ENCODE measurements at places on chromosomes 1 and 21.

GRCh38 chr1:232675898-232676297, 46.0 kb upstream of the SIPA1L2 start:
- no peak for DNase-seq

DNA sequence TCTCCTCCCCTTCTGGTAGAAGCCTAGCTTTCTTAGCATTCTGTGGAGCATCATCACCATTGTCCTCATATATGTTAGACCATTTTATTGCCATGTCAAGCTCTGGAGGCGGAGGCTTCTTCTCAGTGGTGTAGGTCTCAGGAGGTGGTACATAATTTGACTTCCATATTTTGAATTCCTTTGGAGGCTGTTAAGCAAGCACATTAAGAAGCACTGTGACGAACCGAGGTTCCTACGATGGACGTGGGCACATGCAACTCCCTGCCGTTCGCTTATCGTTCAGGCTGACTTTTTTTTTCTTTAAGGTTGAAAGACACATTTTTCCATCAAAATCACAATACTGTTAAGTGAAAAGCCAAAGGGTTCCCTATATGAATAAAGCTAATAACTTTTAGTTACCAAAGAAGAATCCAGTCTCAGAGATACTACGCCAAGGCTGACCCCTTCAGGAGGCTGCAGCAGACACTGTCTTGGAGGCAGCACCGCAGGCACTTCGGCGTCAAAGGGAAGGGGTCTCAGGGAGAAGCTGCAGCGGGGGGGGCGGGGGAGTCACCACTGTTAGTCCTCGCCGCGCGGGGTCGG, 835 bp downstream of the C1orf52 start:
- no peak for DNase-seq

DNA sequence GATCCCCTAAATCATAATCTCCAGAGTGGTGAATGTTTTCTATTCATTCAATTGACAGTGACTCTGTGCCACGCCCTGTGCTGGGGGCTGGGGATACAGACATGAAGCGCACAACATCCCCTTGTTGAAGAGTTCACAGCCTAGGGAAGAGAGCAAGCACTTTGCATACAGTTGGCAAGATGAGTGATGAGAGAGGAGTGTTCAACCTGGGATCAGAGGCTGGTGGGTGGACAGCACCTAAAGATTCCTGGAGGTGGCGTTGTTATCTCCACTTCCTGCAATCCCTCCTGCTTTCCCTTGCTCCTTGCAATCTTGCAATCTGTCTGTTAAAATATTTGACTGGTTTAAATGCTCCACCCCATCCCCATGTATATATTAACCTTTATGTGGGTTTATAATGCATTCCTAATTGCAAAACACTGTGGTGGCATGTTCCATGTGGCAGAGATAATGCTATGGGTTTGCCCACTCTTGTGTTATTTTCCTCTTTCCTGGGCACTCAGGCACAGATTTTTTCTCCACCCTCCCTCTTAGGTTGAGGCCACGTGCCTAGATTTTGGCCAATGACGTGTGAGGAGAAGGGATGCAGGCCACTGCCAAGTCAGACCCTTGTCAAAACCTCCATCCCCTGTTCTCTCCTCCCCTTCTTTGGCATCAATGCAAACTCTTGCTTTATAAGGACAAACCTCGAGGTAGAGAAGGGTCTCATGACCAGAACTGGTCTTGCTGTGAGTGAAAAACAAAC, 36.2 kb upstream of the GADD45A start:
- DNase-seq, result no peak

- DNase-seq, result no peak
These were observed 58.2 kb downstream of the ZNF644 start for GRCh38 chr1:90963651-90964050.

GRCh38 chr21:36125512-36126207, 9.2 kb upstream of the CBR3 start:
- DNase-seq, result peak; percentile 68

DNA sequence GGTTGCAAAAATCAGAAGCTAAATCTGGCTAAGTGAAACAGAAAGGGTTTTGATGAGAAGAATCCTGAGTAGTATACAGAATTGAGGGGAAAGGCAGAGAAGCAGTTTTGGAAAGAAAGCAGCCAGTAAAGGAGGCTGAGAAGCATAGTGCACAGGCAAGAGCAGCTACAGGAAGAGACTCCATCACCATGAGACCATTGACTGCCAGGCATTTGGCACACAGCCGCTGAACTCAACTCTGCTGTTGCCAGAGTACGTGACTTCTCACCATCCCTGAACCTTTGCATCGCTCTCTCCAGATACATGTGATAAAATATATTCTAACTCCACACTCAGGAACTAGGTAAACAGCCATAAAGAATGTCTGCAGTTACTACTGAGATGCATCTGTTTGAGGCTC, 128.3 kb upstream of the C1orf21 start:
- no peak for DNase-seq

GRCh38 chr1:211800925-211801607, 29.5 kb downstream of the LPGAT1 start:
- no peak for DNase-seq

- no peak for DNase-seq
These were observed 133.5 kb upstream of the WNT4 start for GRCh38 chr1:22276396-22276748.

- DNase-seq, result peak; percentile 39
These were observed 2.9 kb downstream of the TATDN3 start for GRCh38 chr1:212794561-212795014.

DNA sequence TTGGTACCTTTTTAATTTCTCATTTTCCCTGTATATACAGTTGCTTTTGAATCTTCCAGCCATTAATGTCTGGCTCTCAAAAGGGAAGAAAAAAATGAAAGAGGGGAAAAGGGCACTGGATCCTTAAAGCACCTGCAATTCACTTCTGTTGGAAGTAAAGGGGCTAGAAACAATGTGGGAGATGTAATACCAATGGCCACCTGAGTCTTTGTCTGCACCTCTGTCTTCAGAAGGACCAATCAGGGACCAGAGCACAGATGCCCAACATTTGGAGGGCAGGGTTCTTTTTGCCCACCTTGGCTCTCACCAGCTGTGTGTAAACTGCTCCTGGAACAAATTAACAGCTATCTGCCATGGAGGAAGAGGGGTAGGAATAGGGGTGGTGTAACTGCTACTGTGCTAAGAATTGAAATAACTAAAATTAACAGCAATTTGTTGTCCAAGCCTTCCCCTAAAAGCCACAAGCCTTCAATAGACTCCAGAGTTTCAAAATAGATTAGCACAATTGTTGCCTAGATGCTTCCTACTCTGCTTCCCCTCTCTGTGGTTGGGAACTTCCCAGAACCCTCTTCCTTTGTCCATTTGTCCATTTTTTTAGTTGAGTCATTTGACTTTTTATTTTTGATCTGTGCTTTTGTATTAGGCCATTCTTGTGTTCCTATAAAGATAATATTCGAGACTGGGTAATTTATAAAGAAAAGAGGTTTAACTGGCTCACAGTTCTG, 11.5 kb upstream of the LRRC8B start:
- DNase-seq, result no peak

- DNase-seq, result peak; percentile 0
These were observed 437.7 kb upstream of the OLFM3 start for GRCh38 chr1:102434421-102434820.

DNA sequence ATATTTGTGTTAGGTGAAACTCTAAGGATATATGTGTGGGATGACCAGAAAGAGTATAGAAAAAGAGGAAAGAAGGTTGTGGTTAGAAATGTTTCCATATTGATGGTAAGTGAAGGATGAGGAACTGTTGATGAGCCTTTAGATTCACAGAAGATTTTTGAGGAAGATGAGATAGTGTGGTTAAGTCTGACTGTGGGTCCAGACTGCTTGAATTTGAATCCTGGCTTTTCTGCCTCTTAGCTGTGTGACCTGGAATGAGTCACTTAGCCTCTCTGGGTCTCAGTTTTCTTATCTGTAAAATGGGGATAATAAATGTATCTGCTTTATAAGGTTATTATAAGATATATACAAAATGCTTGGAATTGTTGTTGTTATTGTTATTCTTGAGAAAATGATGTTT, 27.5 kb downstream of the RGL1 start:
- DNase-seq, result no peak

DNA sequence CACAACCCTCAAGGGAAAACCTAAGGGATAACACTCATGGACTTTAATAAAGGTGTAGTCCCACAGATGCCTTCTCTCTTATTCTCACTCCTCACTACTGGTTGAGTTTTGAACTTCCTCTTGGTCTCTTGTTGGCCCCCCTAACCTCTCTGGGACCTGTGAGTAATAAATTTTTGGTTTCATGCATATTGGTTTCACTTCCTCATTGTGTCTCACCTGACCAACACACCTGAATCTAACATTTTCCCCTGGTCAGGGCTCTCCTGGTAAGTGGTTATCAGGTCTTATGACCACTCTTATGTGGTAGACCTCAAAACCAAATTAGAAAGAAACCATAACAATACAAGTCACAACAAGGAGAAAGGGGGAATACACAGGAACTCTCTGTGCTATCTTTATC, 60.5 kb upstream of the PRMT6 start:
- no peak for DNase-seq

DNA sequence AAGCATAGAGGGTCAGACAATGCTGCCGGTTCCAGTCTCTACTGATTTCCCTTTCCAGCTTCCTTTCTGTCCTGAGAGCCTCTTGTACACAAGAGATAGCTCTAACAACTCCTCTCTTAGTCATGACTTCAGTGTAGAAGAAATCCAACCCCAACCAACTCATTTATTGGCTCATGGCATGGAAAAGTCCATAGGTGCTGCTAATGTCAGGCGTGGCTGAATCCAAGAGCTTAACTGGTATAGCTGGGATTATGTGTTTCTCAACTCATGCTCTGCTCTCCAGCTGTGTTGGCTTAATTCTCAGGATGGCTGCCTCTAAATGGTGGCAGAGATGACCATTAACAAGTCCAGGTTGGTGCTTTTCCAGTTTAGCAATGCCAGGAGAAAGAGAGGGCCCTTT, 12.4 kb upstream of the THRAP3 start:
- no peak for DNase-seq

DNA sequence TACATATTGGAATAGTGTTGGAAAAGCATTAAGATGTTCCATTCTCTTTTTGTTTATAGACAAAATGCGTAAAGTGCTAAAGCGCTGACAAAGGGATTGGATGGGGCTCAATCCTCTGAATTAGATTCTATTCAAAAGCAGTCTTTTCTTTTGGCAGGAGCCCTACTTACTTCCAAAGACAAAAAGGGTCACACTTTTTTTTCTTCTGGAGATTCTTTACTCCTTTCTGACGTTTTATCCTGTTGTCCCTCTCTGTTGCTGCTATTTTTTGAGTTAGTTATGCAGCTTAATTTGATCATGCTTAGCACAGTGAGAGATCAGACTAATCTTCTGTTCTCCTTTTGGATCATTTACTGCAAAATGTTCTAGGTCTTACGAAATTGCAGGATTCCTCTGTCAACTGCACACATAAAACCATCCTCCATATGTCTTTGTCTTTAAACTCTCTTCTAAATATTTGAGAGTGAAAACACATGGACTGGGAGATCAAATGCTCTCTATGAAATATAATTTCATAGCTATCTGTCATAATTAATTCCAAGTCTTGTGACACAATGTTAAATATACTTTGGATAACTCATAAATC, 656.4 kb upstream of the ADGRL2 start:
- no peak for DNase-seq

DNA sequence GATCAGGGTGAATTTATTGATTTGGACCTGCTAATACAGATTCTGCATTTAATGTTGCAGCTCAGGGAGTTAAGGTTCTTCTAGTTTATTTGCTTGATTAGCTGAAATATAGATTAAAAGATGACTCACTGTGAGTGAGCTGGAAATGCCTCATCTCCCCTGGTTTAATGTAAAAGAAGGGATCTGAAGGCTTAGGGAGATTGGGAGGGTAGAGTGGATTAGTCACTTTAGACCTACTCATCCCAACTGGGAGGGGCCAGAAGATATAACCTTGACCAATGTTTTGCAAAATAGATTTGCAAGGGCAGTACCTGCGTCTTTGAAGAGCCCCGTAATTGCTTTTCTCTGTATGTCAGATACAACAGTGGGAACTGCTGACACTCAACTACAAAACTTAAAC, 922.8 kb upstream of the ADGRL4 start:
- DNase-seq, result no peak

DNA sequence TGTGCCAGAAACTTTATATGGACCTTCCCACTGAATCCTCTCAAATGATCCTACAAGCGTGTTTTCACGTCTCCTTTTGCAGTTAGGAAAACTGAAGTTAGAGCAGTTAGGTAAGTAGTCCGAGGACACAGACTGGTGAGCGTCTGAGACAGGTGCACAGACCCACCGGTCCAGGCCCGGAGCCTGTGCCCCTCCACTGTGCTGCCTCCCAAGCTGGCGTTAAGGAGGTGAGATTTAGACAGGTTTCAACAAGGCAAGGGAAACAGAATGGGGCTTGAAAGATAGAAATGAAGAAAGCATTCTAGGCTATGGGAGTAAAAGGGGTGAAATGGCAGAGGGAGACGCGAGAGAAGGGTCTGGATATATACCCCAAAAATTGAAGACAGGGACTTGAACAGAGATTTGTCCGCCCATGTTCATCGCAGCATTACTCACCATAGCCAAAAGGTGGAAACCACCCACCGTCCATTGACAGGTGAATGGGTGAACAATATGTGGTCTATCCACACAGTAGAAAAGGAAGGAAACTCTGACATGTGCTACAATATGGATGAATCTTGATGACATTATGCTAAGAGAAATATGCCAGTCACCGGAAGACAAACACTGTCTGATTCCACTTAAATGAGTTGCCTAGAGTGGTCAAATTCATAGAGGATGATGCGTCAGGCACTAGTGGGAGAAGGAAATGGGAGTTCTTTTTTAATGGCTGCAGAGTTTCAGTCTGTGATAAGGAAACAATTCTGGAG, 15.7 kb upstream of the PKP1 start:
- DNase-seq, result no peak

DNA sequence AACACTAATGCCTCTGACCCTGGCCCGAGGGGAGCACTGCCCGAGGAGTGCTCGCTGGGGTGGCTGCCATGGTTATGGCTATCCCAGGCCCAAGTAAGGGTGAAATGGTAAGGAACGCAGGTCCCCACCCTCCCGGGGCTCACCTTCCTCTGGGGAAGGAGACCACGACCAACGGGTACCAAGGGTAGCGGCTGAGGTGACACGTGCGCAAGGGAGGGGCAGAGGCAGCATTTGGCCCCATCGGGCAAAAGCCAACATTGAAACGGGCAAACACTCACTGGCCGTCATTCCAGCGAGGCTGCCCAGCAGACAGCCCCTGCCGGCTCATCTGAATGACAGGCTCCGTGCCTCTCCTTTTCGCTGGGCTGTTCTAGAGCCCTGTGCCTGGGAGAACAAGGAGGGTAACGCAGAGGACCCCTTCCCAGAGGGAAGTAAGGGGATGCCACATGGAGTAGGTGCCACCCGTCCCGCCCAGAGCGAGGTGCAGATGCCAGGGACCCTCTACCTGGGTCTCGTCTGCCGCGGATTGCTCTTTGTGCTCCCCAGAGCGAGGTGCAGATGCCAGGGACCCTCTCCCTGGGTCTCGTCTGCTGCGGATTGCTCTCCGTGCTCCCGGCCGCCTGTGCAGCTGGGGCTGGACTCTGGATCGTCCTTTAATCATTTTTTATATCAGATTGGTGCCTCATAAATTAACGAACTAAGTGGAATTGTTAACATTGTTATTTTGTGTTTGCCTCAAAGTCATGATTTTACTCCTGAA, 16.2 kb downstream of the ACTRT2 start:
- DNase-seq, result no peak

- no peak for DNase-seq
These were observed 43.4 kb downstream of the PARP1 start for GRCh38 chr1:226364514-226364899.
